T-helper 22 cell (primary cell): ENCODE measurements at places on chromosomes 7 and 10.

DNA sequence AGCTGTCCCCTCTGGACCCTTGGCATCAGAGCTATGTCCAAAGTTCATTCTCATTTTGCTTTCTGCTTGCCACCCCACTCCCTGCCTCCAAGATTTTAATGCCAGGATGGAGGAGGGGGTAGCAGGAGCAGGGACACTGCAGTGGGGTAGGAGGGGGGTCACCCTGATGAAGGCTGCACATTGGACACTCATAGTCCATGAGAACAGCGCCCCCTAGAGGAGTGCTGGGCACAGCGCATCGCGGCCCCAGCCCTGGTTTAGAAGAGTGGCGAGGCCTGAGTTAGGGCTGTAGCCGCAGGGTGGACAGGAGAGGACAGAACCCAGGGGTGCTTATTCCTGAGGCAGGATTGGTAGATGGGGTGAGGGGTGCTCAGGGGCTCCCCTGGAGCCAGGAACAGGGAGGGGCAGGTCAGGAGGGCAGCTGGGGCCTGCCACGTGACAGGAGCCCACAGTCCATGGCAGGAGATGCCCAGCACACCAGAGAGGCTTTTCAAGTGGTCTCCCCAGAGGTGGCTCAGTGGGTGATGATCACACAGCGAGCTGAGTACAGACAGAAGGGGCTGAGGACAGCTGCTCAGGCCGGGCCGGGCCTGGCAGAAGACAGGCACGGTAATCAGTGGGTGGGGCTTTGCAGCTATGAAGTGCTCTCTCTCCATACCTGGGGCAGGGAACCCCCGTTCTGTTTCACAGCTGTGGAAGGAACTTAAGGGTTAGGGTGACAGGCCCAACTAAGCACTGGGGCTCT lies 71.4 kb downstream of the NEURL1 start:
- DNase-seq, result no peak

DNA sequence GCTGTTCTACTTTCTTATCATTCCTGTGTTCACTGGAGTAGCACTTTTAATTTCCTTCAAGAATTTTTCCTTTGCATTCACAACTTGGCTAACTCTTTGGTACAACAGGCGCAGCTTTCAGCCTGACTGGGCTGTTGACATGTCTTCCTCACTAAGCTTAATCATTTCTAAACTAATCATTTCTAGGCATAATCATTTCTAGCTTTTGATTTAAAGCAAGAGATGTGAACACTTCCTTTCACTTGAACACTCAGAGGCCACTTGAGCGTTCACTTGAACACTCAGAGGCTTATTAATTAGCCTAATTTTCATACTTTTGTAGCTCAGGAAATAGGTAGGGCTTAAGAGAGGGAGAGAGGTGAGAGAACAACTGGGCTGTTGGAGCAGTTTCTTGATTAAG lies 15.9 kb downstream of the C10orf90 start:
- no peak for DNase-seq

DNA sequence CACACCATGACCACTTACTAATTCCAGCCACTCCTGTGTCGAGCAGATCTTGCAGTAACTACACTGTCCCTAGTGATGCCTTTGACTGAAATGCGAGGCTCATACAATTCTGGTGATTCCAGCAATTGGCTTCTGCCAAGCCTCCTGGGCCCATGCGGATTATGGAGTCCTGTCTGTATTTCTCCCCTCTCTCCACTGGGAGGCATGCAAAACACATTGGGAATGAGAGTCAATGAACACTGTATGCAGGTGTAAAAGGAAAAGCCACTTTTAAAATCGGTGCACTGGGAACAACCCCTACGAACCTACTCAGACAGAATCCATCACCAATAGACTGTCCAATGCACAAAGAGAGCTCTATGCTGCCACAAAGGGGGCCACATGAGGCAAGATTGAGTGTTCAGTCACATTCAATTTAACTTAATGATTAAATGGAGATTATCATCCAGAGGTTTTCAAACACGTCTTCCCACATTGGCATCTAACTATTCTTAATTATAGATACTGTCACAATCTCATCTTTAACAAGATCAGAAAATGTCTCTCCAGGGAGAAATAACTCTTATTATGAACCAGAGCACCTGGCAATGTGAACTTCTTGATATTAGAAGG lies 550.6 kb downstream of the GLRX3 start:
- DNase-seq, result no peak

- DNase-seq, result no peak
Measured at GRCh38 chr10:125149036-125149679, 11.2 kb downstream of the CTBP2 start.

- no peak for DNase-seq
Measured at GRCh38 chr7:78184299-78184698, 385.7 kb downstream of the PHTF2 start.

- DNase-seq, result no peak
Measured at GRCh38 chr10:113261161-113261560, 291.7 kb upstream of the HABP2 start.

DNA sequence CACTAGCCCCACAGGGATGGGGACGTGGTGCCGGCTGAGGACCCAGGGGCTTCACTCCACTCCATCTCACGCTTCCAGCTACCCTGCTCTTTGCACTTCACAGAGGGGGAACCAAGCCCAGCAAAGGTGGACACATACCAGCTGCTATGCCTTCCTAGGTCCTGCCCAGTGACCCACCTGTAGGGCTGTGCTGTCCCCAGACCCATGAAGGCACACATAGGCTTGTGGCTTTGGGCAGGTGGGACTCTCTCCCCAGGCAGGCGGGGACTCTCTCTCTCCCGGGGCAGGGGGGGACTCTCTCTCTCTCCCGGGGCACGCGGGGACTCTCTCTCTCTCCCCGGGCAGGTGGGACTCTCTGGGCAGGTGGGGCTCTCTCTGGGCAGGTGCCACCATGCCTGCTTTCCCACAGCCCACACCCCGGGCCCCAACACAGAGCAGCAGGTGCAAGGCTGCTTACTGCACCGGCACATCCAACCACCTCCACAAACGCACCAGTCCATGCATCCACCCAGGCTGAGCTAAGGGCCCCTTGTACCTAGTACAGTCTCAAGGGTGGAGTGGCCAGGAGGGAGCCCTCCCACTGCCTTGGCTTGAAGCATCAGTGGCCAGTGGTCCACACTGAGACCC lies 13.8 kb upstream of the GPR146 start:
- no peak for DNase-seq

- DNase-seq, result no peak
Measured at GRCh38 chr10:79112881-79113431, 44.2 kb downstream of the ZMIZ1 start.

DNA sequence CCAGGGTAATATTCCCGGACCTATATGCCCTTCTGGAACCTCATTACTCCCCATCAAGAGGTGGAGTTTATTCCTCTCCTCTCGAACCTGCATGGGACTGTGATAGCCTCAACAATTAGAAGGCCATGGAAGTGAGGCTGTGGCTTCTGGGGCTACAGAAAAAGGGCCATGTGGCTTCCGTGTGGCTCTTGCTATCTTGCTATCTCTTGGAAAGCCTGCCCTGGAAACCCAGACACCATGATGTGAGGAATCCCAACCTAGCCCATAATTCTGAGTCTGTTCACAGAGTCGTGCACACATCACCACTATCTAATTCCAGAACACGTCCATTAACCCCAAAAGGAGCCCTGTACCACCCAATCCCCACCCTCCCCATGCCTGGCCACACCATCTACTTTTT lies 20.8 kb upstream of the SH3PXD2A start:
- no peak for DNase-seq

DNA sequence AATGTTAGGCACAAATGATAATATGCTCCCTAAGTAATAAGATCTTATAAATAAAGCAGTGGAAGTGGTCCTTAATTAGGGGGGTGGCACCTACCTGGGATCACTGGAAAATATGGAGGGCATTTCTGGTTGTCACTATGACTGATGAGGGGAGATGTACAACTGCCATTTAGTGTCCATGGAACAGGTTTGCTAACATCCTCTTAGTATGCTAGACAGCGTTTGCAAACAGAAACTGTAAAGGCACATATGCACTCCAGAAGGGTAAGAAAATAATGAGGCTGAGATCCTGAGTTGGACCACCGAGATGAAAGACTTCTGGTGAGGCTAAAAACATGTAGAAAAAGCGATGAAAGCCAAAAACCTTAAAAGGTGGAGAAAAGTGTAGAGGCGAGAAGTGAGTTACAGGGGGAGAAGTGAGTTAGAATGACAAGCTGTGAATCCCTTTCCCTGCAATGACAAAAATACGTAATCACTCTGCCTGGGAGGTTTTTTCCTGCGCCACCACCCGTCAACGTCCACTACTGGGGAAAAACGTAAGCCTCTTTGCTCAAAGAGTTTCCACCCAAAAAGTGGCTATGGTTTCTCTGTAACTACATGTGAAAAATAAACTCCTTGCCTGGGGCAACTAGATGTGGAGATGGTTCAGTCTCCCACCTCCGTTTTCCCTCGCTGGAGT lies 767 bp downstream of the KRIT1 start:
- DNase-seq, result peak; percentile 3

- DNase-seq, result no peak
Measured at GRCh38 chr10:22976534-22976933, 48.7 kb downstream of the ARMC3 start.

- DNase-seq, result no peak
Measured at GRCh38 chr7:80134115-80134535, 506 bp upstream of the GNAI1 start.

- DNase-seq, result no peak
Measured at GRCh38 chr10:97531401-97531986, 32.8 kb downstream of the UBTD1 start.

- DNase-seq, result no peak
Measured at GRCh38 chr7:88042803-88043202, 108.8 kb downstream of the ADAM22 start.

DNA sequence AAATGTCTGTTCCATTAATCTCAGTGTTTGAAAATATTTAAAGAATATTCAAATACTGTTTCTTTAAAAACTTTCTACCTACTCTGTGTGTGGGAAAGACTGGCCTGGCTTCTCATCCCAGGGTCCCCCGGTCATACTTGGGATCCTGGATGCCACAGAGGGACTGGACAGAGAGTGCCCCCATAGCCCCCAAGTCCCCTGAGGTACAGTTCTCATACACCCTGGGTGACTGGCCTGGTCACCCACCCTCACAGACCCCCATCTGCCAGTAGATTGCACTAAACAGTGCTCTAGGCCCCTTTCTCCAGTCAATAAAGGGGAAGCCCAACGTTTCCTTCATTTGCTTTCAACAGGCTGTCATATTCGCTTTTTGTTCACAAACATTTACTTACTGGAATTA lies 3.0 kb downstream of the TMEM273 start:
- no peak for DNase-seq

DNA sequence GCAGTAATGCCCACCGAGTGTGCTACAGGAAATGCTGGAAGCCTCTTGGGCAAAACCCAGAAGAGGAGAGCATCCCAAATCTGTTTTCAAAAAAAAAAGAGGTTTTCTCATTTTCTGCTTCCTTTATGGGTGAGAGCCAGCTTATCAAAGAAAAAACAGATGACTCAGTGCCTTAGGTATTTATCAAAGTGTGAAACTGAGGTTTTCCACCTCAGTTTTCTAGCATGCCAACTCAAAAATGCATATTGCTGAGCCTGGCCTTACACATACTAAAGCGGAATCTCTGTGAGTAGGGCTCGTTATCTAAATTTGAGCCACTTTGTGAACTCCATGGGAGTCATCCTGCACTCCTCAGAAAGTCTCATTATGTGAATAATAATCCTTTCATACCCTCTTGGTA lies 705.1 kb downstream of the SUGCT start:
- DNase-seq, result no peak

GRCh38 chr7:111525100-111525499 lies 37.2 kb downstream of the IMMP2L start:
- DNase-seq, result no peak

GRCh38 chr7:45700556-45700955 lies 126.4 kb downstream of the ADCY1 start:
- DNase-seq, result no peak

GRCh38 chr10:35341521-35341920 lies 5.2 kb downstream of the CCNY start:
- DNase-seq, result no peak

DNA sequence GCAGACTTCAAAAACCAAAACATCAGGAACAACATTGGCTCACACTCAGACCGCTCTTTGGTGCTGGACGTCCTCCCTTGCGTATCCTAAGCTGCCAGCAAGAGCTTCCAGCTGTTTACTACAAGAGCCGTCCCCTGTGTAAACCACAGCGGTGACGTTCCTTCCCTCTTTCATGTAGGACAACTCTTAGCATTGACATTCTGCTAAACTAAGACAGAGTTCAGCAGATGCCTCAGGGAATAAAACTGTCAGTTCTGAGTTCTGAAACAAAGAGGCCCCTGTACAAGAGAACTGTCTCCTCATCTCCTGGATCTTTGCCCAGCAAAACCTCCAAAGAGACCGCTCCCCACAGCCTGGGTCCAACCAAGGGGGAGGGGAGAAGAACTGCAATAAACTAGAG lies 57.8 kb upstream of the OPALIN start:
- no peak for DNase-seq

GRCh38 chr10:124688889-124689670 lies 55.1 kb downstream of the FAM53B start:
- peak; percentile 46 for DNase-seq

- DNase-seq, result no peak
Measured at GRCh38 chr10:46266306-46266985, 20.4 kb upstream of the ANTXRL start.

- no peak for DNase-seq
Measured at GRCh38 chr7:44072364-44073231, 7.2 kb upstream of the PGAM2 start.

DNA sequence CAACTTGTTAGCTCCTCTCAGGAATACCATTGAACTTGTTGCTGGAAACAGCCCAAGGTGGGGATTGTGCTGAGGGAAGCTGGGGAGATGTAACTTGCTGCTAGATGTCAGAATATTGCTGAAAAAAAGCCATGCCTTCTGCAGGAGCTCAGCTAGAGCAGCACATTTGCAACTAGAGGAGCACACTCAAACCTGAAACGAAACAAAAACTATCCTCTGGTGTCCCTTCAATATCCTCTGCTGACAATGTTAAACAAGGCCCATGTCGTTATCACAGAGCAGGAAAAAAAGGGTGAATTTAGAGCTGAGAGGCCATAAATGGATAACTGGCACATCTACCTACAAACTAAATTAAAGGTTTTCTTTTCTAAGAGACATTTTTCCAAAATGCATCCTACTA lies 53.7 kb upstream of the MACC1 start:
- DNase-seq, result no peak

GRCh38 chr10:11631890-11632587 lies 20.6 kb upstream of the USP6NL start:
- no peak for DNase-seq
